ENCODE measurements at places on chromosomes 3 and 15.

DNA sequence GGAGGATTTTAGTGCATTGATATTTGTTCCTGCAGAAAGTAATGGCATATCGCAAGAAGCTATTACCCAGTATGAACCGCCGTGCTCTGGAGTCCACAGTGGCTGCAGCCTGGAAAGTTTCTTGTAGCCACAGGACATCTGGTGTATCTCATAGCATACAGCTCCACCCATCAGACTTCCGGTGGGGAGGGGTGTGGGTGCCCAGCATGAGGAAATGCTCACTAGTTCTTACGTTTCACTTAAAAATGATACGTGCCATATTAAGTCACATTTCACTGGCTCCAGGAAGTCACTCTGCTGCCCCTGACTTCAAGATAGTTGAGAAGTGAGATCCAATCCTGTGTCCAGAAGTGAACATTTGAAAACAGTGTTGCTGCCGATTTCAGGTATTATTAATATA is 990.4 kb downstream of the GBE1 start:
- peak; percentile 16 for DNase-seq

GRCh38 chr15:28049581-28049980 is 49.5 kb downstream of the OCA2 start:
- no peak for DNase-seq

DNA sequence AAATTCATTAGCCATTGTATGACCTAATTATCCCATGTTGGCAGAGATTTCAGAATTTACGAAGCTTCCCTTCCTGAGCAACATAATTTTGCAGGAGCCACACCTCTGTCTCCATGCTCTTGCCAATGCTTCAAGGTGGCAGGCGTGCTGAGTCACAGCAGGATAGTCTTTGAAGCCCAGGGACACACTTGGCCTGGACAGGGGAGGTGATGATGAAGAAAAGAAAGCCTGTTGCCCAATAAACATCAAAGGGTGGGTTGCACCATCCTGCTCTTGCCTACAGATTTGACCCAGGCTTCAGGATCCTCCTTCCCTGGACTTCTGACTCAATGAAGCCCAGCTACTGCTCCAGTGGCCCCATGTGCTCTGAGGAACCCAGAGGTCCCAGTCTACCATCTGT is 117.1 kb downstream of the MINAR1 start:
- DNase-seq, result no peak

- DNase-seq, result no peak
These were observed 17.8 kb downstream of the TBL1XR1 start for GRCh38 chr3:177179281-177180067.

DNA sequence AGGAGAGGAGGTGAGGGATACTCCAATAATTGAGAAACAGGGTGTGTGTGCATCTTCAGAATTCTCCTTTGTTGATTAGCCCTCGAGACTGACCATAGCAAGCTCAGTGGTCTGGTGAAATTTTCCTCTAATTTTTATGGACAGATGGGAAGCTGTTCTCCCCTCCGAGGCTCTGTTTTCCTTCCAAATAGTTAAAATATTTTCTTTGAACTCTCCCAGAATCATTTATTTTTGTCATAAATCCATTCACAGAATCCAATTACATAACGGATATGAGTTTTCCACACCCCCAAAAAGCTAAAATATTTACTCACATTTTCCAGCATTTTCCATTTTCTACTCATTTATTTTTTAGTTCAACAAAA is 36.5 kb downstream of the QTRT2 start:
- DNase-seq, result no peak

DNA sequence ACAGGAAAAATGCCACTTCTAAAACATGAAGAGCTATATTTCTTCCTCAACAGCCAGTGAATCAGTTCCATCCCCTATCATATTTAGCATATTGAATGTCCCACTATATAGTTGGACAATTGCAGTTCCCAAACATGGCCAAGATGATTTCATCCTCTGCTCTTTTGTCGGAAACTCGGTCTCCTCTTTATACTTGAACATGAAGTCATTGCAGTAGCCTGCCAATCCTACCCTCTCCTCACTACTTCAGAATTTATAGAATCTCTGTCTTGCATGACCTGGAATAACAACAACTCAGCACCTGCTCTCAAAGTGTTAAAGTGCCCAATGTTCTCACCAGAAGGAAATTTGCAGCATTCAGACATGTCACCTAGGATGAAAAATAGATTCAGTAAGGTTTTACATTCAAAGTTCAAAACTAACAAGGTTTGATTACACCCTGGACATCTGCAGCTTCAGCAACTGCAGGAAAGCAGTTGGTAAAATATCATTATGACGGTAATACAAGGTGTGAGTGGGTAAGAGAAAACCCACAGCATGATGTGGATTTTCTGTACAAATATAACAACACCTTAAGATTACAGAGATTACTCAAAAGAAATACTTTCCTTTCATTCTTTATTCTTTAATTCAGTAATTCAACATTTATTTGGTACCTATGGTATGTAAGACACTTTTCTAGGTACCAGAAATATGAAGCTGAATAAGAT is 52.5 kb downstream of the TP63 start:
- DNase-seq, result no peak

GRCh38 chr3:102038477-102039142 is 189.3 kb downstream of the NFKBIZ start:
- no peak for DNase-seq

- peak; percentile 62 for DNase-seq
These were observed 5.2 kb downstream of the ANXA2 start for GRCh38 chr15:60392601-60392985.

GRCh38 chr15:29131840-29132420 is 137.7 kb downstream of the NSMCE3 start:
- DNase-seq, result no peak

DNA sequence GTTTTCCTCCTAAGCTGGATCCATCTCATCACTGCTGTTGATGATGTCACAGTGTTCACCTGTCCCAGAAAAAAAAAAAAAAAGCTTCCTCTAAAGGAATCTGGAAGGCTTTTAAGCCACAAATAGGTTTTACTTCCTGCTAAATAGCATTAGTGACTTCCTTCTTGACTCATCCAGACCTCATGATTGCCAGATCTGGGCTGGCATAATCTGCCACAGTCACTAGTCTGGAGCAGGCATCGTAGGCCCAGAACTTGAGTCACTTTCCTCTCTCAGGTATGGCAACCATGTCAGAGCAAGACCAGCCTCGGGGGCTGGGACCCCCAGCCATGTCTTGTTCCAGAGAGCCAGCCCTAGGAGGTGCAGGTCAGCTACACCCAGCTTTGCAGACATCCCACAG is 266.5 kb upstream of the CADM2 start:
- DNase-seq, result no peak

GRCh38 chr3:24834442-24834841 is 339.8 kb upstream of the THRB start:
- no peak for DNase-seq

GRCh38 chr3:14242490-14243311 is 64.1 kb downstream of the LSM3 start:
- DNase-seq, result no peak

GRCh38 chr3:58799271-58799670 is 132.7 kb upstream of the FAM3D start:
- no peak for DNase-seq

- DNase-seq, result no peak
These were observed 22.1 kb upstream of the CHRM5 start for GRCh38 chr15:33946152-33946551.

DNA sequence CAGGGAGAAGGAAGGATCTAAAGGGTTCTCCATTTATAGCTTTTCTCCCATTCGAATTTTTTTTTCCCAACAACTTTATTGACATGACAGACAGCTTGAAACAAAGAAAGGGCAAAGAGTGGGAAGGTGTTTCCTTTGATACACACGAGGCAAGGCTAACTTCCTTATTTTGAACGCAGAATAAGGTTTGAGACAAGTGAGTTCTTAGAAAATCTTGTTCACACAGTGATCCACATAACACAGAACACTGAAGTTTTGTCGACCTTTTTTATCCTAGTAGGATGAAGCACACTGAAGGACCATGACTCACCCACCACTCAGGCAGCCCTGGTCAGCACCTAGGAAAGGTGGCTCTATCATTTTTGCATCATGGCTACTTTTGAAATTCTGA is 425.8 kb upstream of the MDFIC2 start:
- DNase-seq, result no peak

Data from CD4-positive, alpha-beta T cell treated with Interleukin-10 for 1 hour (primary cell).